Mesenchymal stem cell (in vitro differentiated cells and primary cell): ENCODE measurements at places on chromosomes 5 and 9.

GRCh38 chr5:158907856-158908255, 191.9 kb downstream of the EBF1 start:
- DNase-seq: no peak

- peak; percentile 55 for DNase-seq
Measured at GRCh38 chr5:171629628-171630349, 155.8 kb upstream of the SMIM23 start.

GRCh38 chr5:161547738-161548486, 1.4 kb upstream of the GABRB2 start:
- DNase-seq: no peak

DNA sequence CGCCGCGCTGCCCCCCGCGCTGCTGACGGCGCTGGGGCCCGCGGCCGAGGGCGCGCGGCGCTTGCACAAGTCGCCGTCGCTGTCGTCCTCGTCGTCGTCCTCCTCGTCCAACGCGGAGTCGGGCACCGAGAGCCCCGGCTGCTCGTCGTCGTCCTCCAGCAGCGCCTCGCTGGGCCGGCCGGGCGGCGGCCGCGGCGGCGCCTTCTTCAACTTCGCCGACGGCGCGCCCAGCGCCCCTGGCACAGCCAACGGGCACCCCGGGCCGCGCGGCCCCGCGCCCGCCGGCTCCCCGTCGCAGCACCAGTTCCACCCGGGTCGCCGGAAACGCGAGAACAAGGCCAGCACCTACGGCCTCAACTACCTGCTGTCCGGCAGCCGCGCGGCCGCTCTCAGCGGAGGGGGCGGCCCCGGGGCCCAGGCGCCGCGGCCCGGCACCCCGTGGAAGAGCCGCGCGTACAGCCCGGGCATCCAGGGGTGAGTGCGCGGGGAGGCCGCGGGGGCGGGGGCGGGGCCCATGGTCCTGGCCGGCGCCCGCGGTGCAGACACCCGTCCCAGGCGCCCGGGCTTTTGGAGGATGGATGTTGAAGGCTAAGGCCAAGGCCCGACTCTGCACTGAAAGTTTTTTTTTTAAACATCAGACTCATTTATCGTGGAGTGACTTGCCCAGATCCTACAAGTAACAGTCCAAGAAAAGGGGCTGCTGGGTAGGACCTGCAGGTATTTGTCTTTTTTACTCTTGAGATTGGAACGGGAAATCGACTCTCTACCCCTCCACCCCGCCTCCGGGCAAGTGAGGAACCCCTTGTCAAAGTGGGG, 1.2 kb downstream of the TENT4A start:
- no peak for DNase-seq

DNA sequence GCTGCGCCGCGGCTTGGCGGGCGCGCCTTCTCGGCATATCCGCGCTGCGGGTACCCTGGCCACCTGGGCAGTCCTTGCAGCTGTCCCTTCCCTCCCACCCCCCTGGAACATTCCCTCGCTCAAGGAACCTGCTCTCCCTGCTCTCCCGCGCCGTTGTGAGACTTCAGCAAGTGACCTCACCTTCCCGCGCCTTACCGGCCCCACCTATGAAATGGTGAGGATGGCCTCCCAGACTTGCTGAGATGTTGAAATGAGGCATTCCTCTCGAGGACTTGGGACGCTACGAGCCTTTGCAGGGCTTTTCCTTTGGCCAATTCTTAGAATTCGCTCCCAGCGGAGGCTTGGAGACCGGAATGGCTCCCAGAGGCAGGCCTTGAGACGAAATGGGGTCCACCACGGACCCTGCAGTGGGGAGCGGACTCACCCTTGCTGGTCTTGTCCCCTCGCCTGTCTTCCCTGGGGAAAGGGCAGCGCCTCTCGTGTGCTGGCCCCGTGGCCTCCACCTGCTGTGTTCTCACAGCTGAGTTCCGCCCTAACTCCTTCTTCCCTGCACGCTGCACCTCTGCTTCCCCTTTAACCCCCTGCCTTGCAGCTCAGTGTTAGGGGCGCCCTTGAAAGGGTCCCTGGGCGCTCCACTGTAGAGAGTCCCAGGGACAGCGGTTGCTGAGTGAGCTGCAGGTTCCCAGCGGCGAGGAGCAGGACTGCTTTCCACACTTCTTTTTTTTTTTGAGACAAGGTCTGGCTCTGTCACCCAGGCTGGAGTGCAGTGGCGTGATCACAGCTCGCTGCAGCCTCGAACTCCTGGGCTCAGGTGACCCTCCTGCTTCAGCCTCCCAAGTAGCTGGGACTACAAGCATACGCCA, 907 bp downstream of the HMCN2 start:
- DNase-seq: no peak

DNA sequence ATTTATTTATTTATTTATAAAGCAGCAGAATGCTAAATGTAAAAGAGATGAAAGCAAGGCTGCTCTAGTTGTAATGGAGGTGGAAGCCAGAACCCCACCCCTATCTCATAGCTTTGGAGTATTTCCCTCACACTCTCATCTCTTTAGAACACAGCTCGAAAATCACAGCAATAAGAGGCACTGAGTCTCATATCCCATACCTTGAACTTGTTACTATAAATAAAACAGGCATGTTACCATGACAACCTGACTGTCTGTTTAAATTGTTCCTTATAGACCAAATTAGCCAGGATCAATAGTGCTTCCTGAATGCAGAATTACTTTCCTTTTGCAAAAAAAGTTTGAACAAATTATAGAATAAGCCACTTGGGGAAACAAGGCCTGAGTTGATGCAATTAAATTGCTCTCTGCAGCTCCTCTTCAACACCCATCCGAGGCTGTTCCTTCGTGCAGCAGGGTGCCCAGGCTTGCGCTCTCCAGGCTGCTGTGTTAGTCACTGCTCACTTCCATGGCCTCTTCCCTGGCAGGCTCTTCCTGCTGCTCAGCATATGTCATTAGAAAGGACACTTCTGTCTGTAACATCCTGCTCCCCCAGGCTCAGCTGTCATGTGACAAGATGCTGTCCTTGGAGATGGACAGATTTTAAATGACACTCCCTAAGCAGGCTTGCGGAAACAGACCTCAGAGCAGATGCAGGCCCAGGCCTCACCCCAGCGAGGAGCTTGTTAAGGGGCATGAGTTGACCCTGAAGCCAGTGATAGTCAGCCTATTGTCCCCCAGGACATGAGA, 120.2 kb downstream of the CARTPT start:
- DNase-seq: no peak

DNA sequence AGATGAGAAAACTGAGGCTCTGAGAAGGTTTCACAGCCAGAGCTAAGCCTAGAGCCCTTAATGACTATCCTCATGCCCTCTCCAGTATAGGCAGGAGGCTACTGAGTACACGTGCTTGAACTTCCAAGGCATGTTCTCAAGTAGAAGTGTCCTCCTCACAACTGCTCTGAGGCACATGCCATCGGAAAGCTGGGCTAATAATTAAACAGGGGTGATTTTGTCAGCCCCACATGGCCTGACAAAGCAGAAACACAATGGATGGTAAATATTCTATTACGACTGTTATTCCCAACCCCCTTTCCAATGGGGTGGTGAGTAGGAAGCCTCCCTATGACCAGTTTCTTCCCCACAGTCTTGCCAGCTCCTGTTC, 34.3 kb downstream of the KCNIP1 start:
- no peak for DNase-seq

GRCh38 chr9:107980984-107981383, 491.4 kb upstream of the KLF4 start:
- DNase-seq: no peak

- no peak for DNase-seq
Measured at GRCh38 chr5:133668458-133668857, 56.1 kb upstream of the FSTL4 start.

DNA sequence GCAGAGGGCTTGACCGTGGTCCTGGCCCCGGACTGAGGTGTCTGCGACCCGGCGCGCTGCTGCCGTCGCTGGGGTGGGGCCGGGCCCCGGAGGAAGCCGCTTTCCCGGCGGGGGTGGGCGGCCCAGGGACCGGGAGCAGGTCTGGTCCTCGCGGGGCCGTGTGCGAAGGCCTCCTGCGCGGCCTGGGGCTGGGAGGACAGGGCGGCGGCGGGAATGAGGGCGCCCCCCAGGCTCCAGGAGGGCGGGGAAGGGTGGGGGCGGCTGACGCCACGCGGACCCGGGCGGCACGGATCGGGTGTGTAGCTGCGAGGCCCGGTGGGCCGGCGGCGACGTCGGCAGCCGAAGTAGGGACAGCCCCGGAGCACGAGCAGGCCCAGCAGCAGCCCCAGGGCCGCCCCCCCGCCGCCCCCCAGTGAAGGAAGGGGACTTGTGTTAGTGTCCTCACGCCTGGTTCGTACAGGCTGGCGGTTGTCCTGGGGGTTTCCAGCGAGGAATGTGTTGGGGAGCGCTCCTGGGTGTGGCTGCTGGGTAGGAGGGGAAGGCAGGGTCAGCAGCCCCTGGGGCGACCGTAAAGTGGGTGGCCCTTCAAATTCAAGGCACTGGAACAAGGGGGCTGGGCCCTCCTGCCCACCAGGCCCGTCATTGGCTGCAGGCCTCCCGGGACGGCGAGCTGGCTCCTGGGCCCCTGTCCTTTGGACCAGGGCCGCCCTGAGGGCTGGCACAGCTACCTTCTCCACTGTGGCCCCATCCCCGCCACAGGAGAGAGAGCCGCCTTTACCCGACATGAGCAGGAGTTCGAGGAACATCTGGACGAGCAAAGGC, 597 bp upstream of the TMEM250 start:
- peak; percentile 68 for DNase-seq

GRCh38 chr5:36300927-36301540, 668 bp downstream of the RANBP3L start:
- DNase-seq: peak; percentile 3

DNA sequence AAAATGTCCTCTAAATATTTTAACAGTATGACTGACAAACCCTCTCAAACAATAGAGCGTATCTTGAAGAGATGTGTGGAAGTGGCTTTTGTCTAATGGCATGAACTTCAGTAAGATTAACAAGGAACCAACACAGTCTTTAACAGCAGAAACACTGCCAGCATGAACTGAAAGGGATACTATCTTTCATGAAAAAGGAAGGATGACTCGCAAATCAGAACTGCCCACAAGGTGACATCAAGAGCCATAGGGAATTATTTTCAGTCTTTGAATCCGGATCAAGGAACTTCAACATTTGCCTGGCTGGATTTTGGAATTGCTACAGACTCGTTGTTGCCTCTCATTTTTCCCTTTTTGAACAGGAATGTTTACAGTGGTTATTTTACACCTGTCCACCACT, 5.1 kb upstream of the HEXB start:
- DNase-seq: peak; percentile 13

DNA sequence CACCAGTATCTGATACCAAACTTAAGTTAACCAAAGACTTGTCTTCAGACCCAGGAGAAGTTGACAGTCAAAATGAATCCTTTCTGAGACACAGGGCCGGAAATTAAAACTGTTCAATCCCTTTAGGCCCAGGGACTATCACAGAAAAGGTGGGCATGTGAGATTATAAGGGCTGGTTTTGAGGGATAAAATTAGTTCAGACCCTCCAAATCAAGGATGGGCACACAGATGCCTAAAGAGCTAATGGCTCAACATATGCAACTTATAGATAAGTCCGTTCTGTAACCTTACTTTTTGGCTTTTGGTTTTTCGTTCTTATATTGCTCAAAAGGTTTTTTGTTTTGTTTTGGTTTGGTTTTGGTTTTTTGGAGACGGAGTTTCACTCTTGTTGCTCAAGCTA, 129.6 kb upstream of the ABCA1 start:
- DNase-seq: no peak

- no peak for DNase-seq
Measured at GRCh38 chr5:38808666-38809343, 37.0 kb upstream of the OSMR start.

DNA sequence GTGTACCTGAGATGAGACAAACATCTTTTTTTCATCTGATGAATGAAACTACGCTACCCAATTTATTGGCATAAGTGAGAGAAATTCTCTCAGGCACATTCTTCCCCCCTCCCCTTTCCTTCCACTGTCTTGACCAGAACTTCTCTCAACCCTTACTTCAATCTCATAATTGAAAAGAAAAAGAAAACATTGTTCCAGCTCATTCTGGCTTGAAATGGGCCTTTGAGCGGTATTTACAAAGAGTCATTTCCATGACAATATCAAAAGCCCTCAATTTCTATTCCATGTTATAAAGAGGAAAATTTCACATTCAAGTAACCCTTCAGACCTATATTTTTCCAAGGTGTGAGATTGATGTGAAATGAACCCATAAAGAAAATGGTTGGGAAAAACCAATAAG, 145.9 kb downstream of the PCSK1 start:
- no peak for DNase-seq

DNA sequence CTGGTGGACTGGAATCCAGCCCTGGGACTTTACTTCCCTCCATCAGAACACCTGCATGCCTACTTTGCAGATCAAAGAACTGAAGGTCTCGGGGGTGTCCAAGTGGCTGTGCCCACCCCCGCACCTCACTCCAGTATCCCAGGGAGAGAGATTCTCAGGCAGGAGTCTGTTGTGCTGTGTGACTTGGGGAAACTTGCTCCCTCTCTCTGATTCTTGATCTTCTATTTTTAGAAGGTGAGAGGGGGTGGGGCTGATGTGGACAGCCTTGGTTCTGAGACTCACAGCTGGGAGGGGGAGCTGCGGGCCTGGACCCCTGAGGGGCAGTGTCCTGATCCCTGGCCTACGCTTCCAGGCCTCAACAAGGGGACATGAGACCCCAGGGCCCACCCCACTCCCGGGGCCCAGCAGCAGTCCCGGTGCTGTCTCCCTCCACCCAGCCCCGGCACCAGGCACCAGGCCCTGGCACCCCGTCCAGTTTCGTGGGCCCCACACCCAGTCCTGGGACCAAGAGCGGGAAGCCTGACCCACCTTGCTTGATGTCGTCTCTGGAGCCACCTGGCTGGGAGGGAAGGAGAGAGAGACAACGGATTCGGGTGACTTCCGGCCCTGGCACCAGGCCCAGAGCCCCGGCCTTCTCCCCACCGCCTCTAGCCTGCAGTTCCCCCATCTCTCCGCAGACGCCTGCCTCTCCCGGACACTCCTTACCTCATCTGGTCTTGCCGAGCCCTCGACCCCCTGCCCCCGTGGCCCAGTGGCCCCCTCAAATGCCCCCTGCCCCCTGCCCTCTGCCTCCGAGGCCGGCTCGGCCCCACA, 74.0 kb upstream of the SPTLC1 start:
- no peak for DNase-seq

GRCh38 chr9:128206916-128207910, 4.0 kb downstream of the DNM1 start:
- no peak for DNase-seq

- DNase-seq: no peak
Measured at GRCh38 chr9:2083479-2083878, 68.3 kb downstream of the SMARCA2 start.

- DNase-seq: no peak
Measured at GRCh38 chr5:83246071-83246470, 168.7 kb downstream of the XRCC4 start.

DNA sequence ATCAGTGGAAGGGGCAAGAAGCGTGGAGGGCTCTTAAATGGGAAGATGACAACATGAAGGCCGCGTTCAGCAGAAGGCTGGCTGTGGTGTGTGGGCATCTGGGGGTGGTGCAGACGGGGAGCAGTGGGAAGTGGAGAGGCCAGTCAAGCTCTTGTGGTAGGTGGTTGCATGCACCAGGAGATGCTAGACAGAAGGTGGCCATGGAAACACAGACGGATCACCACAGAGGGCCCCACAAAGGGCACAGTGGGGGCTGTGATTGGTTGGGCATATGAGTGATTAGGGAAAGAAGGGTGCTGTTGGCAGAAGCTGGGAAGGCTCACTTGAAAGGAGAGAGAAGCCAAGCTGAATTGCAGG, 14.7 kb downstream of the MTMR12 start:
- DNase-seq: no peak

GRCh38 chr9:129023908-129024233, 4.3 kb downstream of the SH3GLB2 start:
- no peak for DNase-seq
